Tibial nerve (tissue), 4 donors: ENCODE measurements at places on chromosomes 4 and X. TPM values are rescaled to one million over a fixed set of nuclear protein-coding genes. Genes with fewer than 3 reads are reported as not detected.

GRCh38 chrX:21657318-21658151 is 595 bp downstream of the KLHL34 start:
- no peak overlapping the region for H3K4me3 ChIP-seq
- no peaks in the 10 kb centered on the region for H3K4me1 ChIP-seq
- H3K27me3 ChIP-seq: no peaks in the 10 kb centered on the region
- H3K36me3 ChIP-seq: no peaks in the 10 kb centered on the region
- H3K27ac ChIP-seq: no peak overlapping the region

- no peaks in the 10 kb centered on the region for H3K27me3 ChIP-seq
- no peaks in the 10 kb centered on the region for H3K4me1 ChIP-seq
- H3K27ac ChIP-seq: no peak overlapping the region
- peaks cover 21% of the 10 kb centered on the region for H3K36me3 ChIP-seq
These were observed 159.8 kb downstream of the DHRSX start for GRCh38 chrX:2340991-2341390.

DNA sequence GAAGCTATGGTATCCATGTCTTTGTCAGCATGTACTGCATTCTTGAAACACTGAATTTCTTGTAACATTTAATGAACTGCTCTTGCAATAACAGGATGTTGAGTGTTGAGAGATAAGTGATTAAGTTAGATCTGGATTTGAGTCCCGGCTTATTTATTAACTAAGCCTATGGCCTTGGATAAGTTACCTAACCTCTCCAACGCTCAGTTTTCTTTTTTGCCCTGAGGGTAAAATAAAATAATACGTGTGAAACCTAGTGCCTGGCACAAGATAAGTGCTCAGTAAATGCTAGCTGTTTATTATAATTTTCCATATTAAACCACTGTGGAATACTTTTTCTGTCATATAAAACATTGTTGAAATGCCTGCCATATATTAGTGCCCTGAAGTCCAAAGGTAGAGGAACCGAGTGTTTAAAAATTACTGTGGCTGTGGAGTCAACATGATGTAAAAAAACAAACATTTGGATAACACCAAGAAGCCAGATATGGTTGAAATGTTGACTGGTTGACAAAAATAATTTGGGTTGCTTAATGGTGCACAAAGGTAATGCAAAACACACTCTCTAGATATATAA is 58.6 kb upstream of the ALB start:
- no peak overlapping the region for H3K27ac ChIP-seq
- H3K27me3 ChIP-seq: no peaks in the 10 kb centered on the region
- no peaks in the 10 kb centered on the region for H3K4me1 ChIP-seq
- no peaks in the 10 kb centered on the region for H3K36me3 ChIP-seq
- H3K4me3 ChIP-seq: no peak overlapping the region
- no peak for DNase-seq

Gene PITX2
- not detected for total RNA-seq

GRCh38 chrX:16156692-16157331 is 10.5 kb upstream of the MAGEB17 start:
- H3K27me3 ChIP-seq: no peaks in the 10 kb centered on the region
- DNase-seq: no peak
- no peak overlapping the region for H3K4me3 ChIP-seq

Gene CFAP47
- total RNA-seq: not detected

DNA sequence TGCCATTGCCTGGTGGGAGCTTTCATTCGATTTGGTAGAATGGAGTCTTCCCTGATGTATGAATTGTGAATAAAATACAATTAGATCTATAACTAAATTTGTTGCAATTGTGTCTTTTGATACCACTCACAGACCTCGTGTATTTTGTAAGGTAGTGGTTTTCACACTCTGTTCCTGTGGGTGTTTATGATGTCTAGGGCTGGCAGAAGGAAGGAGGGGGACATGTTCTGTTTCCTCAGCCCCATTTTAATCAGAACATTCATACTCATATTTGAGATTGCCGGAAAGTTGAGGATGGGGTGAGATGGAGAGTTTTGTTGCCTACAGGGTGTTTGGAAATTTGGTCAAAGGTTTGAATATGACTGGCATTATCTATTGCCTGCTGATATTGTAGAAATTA is 42.9 kb downstream of the PTTG2 start:
- H3K27me3 ChIP-seq: no peaks in the 10 kb centered on the region
- H3K36me3 ChIP-seq: no peaks in the 10 kb centered on the region
- DNase-seq: no peak
- H3K27ac ChIP-seq: no peak overlapping the region

Gene C4orf51
- not detected for total RNA-seq

DNA sequence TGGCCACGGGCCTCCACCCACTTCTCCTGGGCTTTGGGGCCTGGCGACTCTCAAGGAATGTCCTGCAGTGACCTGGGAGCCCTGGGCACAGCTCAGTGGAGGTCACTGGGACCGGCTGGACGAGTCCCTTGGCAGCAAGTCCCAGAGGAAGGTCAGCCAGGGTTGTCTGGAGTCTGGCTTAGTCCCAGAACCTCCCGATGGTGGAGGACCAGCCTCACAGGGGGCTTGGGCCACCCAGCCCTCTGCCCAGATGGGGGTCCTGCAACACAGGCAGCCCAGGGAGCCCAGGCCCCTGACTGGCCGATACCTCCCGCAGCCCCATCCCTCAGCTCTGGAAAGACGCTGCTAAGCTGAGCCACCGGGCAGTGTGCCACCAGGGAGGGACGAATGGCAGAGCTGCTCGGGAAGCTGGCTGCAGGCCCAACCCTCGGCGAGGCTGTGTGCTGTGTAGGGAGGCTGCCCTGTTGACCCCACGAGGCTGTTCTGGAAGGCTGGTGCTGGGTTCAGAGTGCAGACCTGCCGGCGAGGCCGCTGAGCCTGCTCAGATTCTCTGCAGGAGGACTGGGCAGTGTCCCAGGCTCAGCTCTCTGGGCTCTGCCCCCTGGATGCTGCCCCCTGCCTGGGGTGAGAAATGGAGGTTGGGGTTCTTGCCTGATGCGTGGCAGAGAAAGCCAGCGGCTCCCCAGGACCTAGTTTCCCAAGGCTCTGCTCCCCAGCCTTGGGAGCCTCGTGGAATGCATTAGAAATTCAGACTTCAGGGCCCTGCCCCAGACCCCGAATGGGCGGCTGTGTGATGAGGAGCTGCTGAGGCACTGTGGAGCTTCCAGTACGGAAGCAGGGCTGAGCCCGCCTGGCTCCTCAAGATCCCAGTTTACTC is 61.7 kb downstream of the ADRA2C start:
- no peak for DNase-seq
- H3K27ac ChIP-seq: no peak overlapping the region
- peaks cover 18% of the 10 kb centered on the region for H3K4me1 ChIP-seq

Gene ZFP42
- not detected for total RNA-seq

- H3K4me1 ChIP-seq: no peaks in the 10 kb centered on the region
- H3K27me3 ChIP-seq: no peaks in the 10 kb centered on the region
- no peaks in the 10 kb centered on the region for H3K36me3 ChIP-seq
- DNase-seq: no peak
- H3K27ac ChIP-seq: peak overlapping the region; percentile 82
These were observed 2.2 kb downstream of the PLXNB3 start for GRCh38 chrX:153766098-153766817.

- no peak overlapping the region for H3K27ac ChIP-seq
- H3K36me3 ChIP-seq: no peaks in the 10 kb centered on the region
- no peaks in the 10 kb centered on the region for H3K27me3 ChIP-seq
- no peak for DNase-seq
These were observed 558.9 kb upstream of the TENM3 start for GRCh38 chr4:181684310-181684709.

DNA sequence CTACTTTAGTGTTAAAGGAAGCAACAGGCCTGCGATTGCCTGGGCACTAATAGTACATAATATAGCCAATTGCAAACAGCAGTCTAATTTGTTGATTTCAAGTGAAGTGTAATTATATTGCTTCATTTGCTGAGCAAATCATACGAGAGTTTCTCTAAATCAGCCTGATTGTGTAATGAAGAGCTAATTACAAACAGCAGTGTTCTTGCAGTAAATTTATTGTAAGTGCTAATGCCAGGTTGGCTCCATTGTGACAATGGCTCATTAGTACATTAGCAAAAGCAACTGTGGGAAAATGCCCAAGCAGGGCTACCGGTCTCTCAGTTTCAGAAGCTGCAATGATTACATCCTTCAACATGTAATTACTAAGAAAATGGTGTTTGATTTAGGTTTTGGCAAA is 591.5 kb downstream of the GALNTL6 start:
- H3K27ac ChIP-seq: no peak overlapping the region
- no peaks in the 10 kb centered on the region for H3K27me3 ChIP-seq
- no peak overlapping the region for H3K4me3 ChIP-seq
- no peaks in the 10 kb centered on the region for H3K36me3 ChIP-seq
- no peaks in the 10 kb centered on the region for H3K4me1 ChIP-seq
- DNase-seq: no peak

- H3K4me3 ChIP-seq: no peak overlapping the region
- H3K36me3 ChIP-seq: no peaks in the 10 kb centered on the region
- DNase-seq: no peak
- no peaks in the 10 kb centered on the region for H3K4me1 ChIP-seq
- no peaks in the 10 kb centered on the region for H3K27me3 ChIP-seq
These were observed 52.1 kb upstream of the STOX2 start for GRCh38 chr4:183852910-183853547.

DNA sequence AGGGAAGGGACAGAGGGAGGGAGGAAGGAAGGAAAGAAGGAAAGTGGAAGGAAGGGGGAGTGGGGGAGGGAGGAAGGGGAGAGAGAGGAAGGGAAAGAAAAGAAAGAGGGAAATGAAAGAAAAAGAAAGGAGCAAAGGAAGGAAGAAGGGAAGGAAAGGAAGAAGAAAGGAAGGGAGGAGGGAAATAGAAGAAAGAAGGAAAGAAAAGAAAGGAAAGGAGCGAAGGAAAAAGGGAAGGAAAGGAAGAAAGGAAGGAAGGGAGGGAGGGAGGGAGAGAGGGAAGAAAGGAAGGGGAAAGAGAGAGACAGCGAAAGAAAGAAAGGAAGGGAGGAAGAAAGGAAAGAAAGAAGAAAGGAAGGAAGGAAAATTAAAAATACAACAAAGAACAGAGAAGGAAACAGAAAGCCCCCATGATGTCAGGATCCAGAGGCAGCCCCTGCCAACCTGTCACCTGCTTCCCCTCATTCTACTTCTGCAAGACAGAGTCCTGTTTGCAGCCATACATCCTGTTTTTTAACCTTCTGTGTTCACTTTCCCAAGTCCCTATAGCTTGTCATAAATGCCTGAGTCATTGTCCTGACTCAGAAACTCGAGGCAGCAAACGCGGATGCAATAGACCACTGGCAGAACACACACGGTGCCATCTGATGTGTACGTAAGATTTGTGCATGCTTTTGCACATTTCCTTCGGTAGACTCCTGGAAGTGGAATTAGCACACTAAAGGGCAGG is 77.0 kb upstream of the C4orf50 start:
- DNase-seq: no peak
- H3K27ac ChIP-seq: no peak overlapping the region
- no peaks in the 10 kb centered on the region for H3K4me1 ChIP-seq
- no peak overlapping the region for H3K4me3 ChIP-seq
- H3K36me3 ChIP-seq: no peaks in the 10 kb centered on the region

GRCh38 chr4:113998531-113998930 is 19.1 kb upstream of the ARSJ start:
- H3K4me1 ChIP-seq: no peaks in the 10 kb centered on the region
- no peak overlapping the region for H3K27ac ChIP-seq
